D721Med (cell line): ENCODE measurements at places on chromosomes 3 and 15.

DNA sequence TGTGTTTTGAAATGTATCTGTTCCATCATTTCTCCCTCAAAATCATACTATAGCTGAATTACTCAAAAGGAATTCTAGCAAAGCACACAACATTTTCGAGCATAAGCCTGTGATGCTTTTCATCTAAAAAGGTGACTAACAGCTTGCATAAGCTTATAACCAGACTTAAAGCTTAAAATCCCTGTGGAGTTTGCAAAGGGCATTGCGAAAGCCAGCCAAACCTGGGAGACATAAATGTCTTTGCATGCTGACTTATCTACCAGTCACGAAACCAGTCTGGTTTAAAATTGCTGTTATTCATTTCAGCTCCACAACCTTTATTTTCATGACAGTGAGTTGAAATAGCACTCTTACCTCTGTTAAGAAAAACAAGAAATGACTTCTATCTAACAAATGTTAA is 35.6 kb upstream of the LIPC start:
- DNase-seq: no peak

- DNase-seq: no peak
These were observed 43.8 kb downstream of the IL5RA start for GRCh38 chr3:3066378-3066777.

DNA sequence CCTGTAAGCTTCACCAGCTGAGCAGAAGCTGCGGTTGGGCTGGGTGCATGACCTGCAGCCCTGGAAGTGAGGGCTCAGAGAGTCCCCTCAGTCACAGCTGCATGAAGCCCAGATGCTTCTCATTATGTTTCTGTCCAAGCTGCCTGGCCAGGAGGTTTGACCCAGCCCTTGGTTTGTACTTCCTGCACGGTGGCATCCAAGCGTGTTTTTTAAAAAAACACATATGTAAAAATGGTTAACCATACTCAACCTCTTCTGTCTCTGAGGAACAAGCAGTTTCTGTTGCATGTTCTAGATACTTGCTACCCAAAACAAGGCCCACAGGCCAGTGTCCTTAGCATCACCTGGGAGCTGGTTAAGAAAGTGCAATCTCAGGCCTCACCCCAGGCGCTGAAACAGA is 76.0 kb upstream of the ATP10A start:
- DNase-seq: no peak

- DNase-seq: no peak
These were observed 11.1 kb upstream of the TPRG1 start for GRCh38 chr3:189160519-189161309.

- DNase-seq: no peak
These were observed 1082.2 kb downstream of the NAALADL2 start for GRCh38 chr3:175941352-175941751.

DNA sequence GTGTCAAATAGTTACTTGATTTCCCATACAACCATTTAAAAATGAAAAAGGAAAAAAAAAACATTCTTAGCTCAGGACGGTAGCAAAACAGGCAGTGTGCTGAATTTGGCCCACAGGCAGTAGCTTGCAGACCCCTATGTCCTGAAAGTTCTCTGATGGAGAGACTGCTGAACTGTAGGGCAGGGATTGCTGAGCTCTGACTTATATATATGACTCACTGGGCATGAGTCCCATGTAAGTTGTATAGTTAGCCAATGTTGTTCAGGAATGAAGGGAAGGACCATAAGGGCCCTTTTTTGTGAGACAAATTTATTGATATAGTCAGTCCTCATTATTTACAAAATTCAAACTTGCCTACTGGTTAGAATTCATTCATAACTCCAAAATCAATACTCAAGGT is 36.9 kb upstream of the FRMD4B start:
- no peak for DNase-seq

- no peak for DNase-seq
These were observed 213.3 kb upstream of the THRB start for GRCh38 chr3:24707936-24708335.

DNA sequence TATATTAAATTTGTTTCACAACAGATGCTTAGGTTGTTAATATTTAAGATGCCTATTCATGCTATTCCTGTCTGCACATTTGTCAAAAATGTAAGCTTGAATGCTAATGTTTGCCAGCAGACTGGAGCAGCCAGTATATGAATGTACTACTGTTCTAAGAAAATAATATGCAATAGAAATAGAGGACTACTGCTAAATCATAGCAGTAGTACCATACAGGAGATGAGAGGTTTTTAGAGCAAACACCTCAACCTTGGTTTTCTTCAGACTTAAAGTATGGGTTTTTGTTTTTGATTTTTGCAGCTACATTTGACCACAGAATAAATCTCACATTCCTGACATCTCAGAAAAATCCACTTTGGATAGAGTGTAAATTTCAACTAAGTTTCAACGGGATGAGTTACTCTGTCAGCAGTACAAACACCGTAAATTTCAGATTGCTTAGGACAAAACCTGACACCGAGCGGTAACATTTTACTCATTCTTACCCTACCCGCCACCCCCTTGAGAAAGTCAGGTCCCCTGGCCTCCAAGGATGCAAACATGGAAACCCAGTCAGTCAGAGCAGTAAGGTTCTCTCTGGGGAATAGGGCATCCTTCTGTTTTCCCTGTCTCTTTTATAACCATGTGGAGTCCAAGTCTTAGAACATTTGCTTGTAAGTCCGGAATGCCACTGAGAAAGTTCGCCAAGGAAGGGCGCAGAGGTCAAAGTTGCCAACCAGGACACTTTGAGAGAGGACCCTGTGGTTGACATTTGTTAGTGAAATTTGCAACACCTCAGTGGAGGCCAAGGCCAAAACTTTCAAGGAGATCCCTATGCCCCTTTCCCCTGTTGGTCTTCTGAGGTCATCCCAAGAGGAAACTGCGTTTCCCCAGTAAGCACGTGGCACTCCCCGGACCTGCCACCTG is 17.9 kb upstream of the SATB1 start:
- no peak for DNase-seq

GRCh38 chr15:34625007-34625406 is 41.6 kb upstream of the GOLGA8B start:
- DNase-seq: no peak

DNA sequence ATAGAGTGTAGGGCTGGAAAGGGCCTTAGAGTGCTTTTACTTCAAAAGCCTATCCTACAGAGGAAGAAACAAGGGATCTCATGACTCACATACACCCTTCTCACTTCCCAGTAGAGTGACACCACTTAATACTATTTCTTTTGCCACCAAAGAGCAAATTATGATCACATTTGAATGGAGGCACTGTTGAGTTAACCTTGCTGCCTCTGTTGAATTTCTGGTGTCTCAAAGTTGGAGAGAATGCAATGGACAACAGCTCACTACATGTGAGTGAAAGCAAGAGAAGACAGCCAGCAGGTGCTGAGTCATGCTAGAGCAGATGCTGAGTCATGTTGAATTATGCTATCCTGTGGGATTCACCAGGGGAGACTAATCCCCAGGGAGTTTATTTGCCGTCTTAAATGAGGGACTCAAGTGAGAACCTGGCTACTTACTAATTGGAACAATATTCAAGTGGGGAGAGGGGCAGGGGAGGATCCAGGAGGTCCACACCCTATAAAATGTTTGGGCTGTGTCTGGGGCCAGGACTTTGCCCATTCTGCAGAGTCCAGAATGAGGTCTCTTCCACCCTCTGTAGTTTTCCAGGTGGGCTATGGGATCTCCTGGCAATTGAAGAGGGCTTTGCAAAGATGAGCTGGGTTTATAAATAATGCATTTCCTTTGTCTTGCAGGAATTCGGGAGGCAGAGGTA is 35.8 kb downstream of the ST8SIA2 start:
- no peak for DNase-seq
